Type B pancreatic cell (in vitro differentiated cells): ENCODE measurements at places on chromosomes 16 and 17.

DNA sequence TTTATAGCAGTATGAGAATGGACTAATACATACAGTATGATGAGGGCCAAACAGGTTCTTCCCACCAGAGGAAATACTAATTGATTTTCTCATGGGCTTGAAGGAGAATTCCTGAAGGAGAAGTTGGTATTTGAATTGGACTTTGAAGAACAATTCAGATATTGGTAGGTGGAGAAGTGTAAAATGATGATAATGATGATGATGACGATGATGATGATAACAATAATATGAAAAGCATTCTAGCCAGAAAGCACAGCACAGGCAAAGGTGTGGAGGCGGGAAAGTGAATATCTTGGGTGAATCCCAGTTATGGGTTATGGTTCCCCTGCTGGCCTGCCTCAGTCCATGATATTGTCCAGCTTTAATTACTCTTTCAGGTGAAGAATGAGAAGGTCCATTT lies 562.4 kb upstream of the SALL1 start:
- no peaks in the 10 kb centered on the region for H3K4me1 ChIP-seq
- H3K27ac ChIP-seq: no peak overlapping the region
- H3K4me3 ChIP-seq: no peak overlapping the region
- H3K36me3 ChIP-seq: no peaks in the 10 kb centered on the region
- no peaks in the 10 kb centered on the region for H3K27me3 ChIP-seq
- DNase-seq: no peak

DNA sequence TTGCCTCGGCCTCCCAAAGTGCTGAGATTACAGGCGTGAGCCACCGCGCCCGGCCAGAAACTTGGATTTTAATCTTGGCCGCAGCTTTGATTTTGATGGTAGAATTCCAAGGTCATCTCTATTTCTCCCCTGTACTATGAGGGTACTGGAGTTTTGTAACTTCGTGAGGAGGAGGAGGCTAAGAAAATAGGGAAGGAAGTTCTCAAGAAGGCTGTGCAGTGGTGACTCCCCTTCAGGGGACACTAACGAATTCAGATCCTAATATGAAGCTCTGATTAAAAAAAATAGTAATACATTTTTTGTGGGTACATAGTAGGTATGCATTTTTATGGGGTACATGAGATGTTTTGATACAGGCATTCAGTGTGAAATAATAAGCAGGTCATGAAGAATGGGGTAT lies 55.9 kb downstream of the LDHD start:
- no peaks in the 10 kb centered on the region for H3K27me3 ChIP-seq
- no peak for DNase-seq
- H3K36me3 ChIP-seq: peaks cover 12% of the 10 kb centered on the region
- peaks cover 46% of the 10 kb centered on the region for H3K4me1 ChIP-seq
- H3K4me3 ChIP-seq: no peak overlapping the region
- no peak overlapping the region for H3K27ac ChIP-seq

GRCh38 chr17:7191571-7192270 lies 12.6 kb upstream of the ASGR1 start:
- H3K4me3 ChIP-seq: no peak overlapping the region
- H3K4me1 ChIP-seq: no peaks in the 10 kb centered on the region
- no peak overlapping the region for H3K27ac ChIP-seq
- no peak for DNase-seq
- H3K36me3 ChIP-seq: no peaks in the 10 kb centered on the region

DNA sequence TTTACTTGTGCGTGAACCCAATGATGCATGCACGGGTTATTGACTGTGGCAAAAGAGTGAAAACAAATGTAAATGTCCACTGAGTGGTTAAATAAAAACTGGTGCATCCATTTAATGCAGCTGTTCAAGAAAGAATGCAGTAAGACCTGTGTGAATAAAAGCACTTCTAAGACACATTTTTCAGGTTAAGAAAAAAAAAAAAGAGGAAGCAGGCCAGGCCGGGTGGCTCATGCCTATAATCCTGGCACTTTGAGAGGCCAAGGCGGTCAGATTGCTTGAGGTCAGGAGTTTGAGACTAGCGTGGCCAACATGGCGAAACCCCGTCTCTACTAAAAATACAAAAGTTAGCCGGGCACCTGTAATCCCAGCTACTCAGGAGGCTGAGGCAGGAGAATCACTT lies 11.8 kb downstream of the CNGB1 start:
- DNase-seq: no peak
- no peaks in the 10 kb centered on the region for H3K27me3 ChIP-seq
- peak overlapping the region; percentile 90 for H3K27ac ChIP-seq
- H3K36me3 ChIP-seq: no peaks in the 10 kb centered on the region

DNA sequence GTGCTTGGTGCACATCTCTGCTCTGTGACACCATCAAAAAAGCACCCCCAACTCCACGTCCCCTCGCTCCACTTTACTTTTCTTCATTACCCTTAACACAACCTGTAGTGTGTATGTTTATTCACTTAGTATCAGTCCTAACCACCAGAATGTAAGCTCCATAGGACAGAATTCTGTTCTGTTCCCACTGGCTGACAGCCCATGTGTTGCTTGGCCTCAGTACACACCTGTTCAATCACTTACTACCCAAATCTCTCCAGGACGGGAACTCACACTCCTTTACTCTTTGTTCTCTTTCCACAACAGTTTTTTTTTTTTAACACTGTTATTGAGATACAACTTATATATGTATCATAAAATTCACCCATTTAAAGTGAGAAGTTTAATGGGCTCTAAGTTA lies 119.6 kb downstream of the MAF start:
- DNase-seq: no peak
- no peaks in the 10 kb centered on the region for H3K4me1 ChIP-seq
- no peak overlapping the region for H3K27ac ChIP-seq
- H3K4me3 ChIP-seq: no peak overlapping the region
- peaks cover 26% of the 10 kb centered on the region for H3K27me3 ChIP-seq

DNA sequence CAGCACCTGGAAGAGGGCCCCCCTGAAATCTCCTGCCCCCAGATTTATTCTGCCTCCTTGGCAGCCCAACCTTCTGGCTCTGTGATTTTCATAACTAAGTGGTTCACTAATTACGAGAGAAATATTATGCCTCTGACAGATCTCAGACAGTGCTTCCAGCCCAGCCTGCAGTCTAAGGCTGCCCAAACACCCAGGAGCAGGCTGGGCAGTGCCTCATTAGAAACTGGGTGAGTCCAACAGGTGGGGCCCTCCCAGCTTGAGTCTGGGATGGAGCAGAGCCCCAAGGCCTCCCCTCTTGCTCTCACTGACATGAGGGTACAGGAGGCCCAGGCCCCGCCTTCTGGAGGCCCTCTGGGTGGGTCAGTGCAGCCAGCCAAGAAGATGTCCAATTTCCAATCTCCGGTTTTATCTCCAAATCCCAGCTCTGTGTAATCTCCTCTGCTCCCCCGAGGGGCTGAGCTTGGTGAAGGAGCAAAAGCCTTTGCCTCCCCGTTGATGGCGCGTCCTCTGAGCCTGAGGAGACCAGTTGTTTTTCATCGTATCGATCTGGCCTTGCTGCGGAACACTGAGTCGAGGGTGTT lies 20.1 kb upstream of the ABCC3 start:
- H3K27ac ChIP-seq: peak overlapping the region; percentile 20
- no peak overlapping the region for H3K4me3 ChIP-seq
- peaks cover 17% of the 10 kb centered on the region for H3K4me1 ChIP-seq
- DNase-seq: no peak

DNA sequence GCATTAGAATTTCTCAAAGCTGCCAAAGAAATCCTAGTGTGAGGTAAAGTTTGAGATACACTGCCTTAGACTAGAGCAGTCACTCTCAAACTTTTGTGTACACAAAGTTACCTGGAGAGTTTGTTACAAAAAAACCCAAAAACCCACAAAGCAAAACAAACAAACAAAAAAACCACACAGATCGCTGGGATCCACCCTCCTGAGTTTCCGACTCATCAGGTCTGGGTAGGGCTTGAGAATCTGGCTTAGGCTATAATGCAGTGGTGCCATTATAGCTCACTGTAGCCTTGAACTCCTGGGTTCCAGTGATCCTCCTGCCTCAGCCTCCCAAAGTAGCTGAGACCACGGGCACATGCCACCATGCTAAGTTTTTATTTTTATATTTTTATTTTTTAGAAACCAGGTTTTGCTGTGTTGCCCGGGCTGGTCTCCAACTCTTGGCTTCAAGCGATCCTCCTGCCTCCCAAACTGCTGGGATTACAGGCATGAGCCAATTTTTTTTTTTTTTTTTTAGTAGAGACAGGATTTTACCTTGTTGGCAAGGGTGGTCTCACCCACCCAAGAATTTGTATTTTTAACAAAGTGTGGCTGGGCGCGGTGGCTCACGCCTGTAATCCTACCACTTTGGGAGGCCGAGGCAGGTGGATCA lies 22.3 kb upstream of the SMG1 start:
- no peak overlapping the region for H3K27ac ChIP-seq
- no peaks in the 10 kb centered on the region for H3K4me1 ChIP-seq
- no peaks in the 10 kb centered on the region for H3K27me3 ChIP-seq
- DNase-seq: no peak

GRCh38 chr17:78166416-78166815 lies 2.0 kb upstream of the SYNGR2 start:
- H3K27ac ChIP-seq: no peak overlapping the region
- no peak overlapping the region for H3K4me3 ChIP-seq
- DNase-seq: no peak
- no peaks in the 10 kb centered on the region for H3K4me1 ChIP-seq

- peak; percentile 87 for DNase-seq
- H3K27ac ChIP-seq: peak overlapping the region; percentile 95
- H3K4me1 ChIP-seq: peaks cover 11% of the 10 kb centered on the region
- H3K4me3 ChIP-seq: peak overlapping the region; percentile 79
- H3K36me3 ChIP-seq: peaks cover 20% of the 10 kb centered on the region
- H3K27me3 ChIP-seq: peaks cover 3% of the 10 kb centered on the region
Measured at GRCh38 chr16:70778901-70779309, 22.1 kb downstream of the VAC14 start.

GRCh38 chr17:8192070-8192815 lies 2.3 kb upstream of the BORCS6 start:
- H3K4me1 ChIP-seq: peaks cover 14% of the 10 kb centered on the region
- H3K27me3 ChIP-seq: no peaks in the 10 kb centered on the region
- no peak for DNase-seq
- no peak overlapping the region for H3K27ac ChIP-seq
- H3K36me3 ChIP-seq: no peaks in the 10 kb centered on the region

DNA sequence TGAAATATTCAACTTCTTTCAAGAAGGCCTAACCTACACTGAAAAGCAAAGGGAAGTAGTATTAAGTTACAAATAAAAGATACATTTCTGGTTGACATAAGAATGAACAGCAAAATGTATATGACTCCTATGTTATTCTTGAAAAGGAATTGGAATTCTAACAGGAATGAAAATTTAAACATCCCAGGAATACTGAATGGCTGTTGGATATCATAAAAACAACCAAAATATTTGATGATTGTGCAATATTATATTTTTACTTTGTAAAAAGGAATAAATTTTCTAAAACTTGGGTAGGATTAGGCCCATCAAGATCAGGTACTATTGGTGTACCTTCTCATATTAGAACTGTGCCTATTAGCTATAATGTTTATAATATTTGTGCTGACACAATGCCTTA lies 50.0 kb downstream of the CYB5B start:
- H3K4me1 ChIP-seq: peaks cover 15% of the 10 kb centered on the region
- H3K4me3 ChIP-seq: no peak overlapping the region

GRCh38 chr16:70632273-70632672 lies 14.1 kb upstream of the IL34 start:
- H3K4me3 ChIP-seq: no peak overlapping the region
- peak; percentile 29 for DNase-seq
- H3K27ac ChIP-seq: no peak overlapping the region
- no peaks in the 10 kb centered on the region for H3K4me1 ChIP-seq

DNA sequence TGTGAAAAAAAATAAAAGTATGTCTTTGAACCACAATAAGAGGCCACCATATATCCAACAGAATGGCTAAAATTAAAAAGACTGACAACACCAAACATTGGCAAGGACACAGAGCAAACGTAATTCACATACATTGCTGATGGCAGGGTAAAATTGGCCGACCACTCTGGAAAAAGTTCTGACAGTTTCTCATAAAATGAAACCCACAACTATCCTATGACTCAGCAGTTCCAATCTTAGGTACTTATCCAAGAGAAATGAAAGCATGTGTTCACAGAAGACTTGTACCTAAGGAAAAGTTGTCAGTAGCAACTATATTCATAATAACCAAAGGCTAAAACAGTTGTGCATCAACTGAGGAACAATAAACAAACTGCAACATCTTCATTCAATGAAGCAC lies 357.3 kb upstream of the XYLT1 start:
- H3K4me3 ChIP-seq: no peak overlapping the region
- no peaks in the 10 kb centered on the region for H3K27me3 ChIP-seq
- no peak overlapping the region for H3K27ac ChIP-seq
- H3K36me3 ChIP-seq: no peaks in the 10 kb centered on the region

DNA sequence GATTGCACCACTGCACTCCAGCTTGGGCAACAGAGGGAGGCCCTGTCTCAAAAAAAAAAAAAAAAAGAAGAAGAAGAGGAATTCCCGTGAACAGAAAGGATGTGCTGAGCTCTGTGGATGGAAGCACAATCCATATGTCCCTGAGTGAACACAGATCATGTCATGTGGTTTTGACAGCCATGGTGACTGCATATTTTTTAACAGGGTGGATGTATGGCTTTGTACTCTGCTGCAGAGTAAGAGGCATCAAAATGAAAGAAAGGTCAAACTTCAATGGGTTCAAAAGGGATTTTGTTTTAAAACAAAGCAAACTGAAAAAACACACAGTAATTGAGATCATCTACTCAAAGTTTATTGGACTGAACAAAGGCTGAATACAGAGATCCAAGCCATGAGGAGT lies 31.5 kb downstream of the MXRA7 start:
- no peak overlapping the region for H3K4me3 ChIP-seq
- no peaks in the 10 kb centered on the region for H3K27me3 ChIP-seq
- peaks cover 4% of the 10 kb centered on the region for H3K36me3 ChIP-seq

DNA sequence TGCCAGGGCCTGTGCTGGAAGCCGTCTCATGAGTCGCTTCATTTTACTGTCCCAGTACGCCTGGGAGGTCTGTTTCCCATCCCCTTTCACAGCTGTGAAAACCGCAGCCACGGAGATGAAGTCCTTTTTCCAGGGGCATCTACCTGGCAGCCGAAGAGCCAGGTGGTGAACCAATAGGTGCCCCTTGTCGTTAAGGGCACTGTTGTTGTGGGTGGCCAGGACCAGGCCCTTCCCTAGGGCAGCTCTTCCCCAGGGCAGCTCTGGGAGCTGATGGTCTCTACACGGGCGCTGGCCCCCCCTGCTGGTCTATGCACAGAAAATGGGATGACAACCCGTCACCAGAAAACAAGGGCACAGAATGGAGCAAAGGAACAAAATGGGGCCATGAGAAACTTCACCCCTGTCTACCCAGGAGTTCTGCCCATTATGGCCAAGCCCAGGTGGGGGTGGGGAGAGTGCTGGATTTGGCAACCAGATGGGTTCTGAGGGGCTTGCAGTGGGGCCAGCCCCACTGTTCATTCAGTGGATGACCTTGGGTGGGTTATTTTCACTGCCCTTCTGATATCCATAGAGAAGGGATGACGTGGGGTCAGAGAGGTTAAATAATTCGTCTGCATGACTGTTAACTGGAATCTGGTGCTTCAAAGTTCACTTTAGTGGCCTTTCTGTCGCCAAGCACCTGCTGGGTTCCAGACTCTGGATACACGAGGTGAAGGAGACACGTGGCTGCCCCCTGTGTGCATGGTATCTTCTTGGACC lies 11.5 kb downstream of the RMI2 start:
- peak overlapping the region; percentile 89 for H3K27ac ChIP-seq
- H3K4me1 ChIP-seq: peaks cover 43% of the 10 kb centered on the region
- no peak overlapping the region for H3K4me3 ChIP-seq
- no peak for DNase-seq
- peaks cover 12% of the 10 kb centered on the region for H3K36me3 ChIP-seq
